ENCODE measurements at places on chromosomes 5 and 9.

GRCh38 chr9:15744196-15744595, 191.4 kb downstream of the CCDC171 start:
- DNase-seq: no peak

DNA sequence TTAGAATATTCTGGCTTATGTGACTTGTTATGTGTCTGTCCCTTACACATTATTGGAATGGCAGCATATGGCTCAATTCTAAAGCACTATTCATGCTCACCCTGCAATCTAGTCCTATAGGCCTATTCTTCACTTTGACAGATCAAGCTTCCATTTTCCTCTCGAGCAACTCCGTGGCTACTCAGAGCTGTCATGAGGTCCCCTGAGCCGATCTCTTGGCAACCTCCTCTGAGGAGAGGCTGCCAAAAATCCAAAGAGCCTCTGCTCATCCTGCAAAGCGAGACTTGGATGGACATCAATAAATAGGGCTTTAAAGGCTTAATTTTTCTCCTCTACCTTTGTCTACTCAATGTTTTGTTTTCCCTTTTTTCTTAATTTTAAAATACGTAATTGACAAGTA, 163.8 kb downstream of the GABRB2 start:
- no peak for DNase-seq

DNA sequence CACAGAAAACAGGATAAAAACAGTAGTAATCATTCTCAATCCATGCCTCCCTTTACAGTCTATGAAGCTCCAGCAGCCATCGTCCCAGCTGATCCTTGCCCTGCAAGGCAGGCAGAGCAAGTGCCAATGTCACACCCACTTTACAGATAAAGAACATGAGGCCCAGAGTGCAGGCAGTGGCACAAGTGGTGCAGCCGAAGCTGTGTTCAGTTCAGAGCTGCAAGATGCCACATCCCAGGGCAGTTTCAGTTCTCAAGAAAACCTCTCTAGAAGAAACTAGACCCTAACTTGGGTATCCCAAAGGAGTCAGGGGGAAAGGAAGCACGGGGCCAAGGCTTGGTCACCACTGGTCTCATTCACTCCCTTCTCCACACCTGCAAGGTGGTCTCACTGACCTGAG, 34.6 kb upstream of the CPLX2 start:
- no peak for DNase-seq

DNA sequence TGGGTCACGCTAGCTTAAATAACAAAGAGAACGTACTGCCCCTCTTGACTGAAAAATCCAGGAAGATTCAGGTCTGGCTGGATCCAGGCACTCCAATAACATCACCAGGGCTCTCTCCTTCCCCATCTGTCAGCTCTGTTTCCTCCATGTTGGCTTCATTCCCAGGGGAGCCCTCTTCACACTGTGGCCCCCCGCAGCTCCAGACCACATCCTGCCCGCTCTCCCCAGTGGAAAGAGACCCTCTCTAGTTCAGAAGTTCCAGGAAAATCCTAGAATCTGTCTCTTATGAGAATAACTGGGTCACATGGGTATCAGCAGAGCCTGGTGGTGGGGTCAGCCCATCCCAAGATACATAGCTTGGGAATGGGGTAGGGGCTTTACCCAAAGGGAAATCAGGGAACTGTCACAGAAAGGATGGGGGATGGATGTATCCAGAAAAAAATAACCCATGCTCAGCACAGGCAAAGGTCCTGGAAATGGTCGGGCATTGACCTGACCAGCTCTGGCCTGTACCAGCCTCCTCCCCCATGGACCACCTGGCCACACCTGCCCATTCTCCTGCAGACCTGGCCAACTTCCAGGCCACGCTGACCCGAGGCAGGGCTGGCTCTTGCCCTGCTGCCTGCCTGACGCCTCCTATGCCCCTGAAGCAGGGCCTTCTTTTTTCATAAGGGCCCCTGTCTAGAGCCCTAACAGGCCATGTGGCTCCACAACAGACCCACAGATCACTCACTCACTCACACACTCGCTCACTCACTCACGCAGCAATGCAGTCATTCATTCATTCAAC, 65.9 kb downstream of the COL23A1 start:
- no peak for DNase-seq

GRCh38 chr5:665541-665955, 27.6 kb downstream of the TPPP start:
- no peak for DNase-seq

DNA sequence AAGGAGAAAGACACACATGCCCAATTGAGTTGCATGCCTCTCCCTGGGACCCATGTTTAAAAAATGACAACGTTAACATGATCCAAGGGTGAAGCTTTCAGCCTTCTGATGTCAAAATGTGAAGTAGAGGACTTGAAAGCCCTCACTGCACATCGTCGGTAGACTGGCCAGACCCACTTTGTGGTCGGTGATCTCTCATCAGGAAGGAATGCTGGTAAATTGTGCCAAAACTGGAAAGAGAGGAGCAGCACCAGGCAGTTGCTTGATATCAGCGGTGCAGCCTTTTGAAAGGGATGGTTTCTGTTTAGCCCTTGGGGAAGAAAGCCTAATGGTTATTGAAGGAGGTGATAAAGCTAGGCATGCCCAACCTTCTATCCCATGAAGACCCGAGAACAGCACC, 125.3 kb upstream of the MARCHF11 start:
- DNase-seq: no peak

DNA sequence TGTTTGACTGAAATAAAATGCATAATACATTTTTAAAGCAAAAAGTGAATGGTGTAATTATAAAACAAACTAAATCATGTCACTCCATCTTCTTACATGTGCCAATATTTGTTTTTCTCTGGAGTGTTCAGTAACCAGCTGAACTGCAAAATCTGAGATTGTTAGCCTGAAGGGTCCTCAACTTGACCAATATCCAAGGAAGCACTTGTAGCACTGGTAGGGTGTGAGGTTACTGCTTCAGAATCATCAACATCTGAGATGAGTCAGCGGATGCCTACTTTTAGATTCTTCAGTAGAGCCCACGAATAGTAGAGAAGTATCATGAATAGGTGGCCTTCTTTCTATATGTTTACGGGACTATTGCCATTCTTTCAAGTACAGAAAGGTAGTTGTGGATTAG, 226.7 kb downstream of the TLE4 start:
- DNase-seq: no peak

All from bone marrow (tissue), 2 donors.